ENCODE measurements at places on chromosomes 7 and 10. TPM values are rescaled to one million over a fixed set of nuclear protein-coding genes. Genes with fewer than 3 reads are reported as not detected.

- no peak for DNase-seq
Measured at GRCh38 chr10:101221549-101221948, 7.7 kb downstream of the LBX1 start.

GRCh38 chr10:69241575-69241974 is 21.4 kb downstream of the HKDC1 start:
- no peak for DNase-seq

DNA sequence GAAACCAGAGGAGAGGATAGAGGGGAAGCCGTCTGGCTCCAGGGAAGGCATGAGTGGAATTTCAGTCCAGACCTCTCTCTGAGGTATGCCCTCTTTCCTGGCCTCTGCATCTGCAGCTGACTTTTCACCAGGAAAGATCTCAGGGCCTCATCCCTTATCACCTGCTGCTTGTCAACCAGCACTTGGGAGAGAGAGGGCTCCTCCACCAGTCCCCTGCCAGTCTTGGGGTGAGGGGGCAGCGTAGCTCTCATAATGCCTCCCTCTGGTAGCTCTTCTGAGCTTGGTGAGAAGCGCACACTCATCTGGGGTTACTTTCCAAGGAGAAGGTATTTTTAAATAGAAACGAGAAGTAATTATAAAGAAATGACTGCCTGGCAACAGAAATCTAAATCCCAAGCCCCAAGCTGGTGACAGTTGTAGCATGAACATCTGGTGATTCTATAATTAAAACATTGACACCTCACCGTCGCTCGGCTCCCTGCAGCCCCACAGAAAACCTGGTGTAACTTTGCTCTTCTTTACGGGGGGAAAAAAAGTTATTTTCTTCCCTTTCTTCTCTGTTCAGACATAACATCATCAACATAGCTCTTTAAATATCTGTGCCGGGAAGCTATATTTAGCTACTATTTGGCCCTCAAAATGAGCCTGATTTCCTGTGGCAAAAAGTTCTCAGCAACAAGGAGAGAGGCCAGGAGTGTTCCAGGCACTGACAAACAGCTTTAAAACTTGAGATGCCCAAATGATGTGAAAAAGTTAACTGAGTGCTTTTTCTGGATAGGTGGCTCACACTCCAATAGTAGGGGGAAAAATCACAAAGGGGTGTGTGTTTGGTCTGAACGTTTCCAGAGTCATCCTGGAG is 26.9 kb downstream of the HIP1 start:
- no peak for DNase-seq

DNA sequence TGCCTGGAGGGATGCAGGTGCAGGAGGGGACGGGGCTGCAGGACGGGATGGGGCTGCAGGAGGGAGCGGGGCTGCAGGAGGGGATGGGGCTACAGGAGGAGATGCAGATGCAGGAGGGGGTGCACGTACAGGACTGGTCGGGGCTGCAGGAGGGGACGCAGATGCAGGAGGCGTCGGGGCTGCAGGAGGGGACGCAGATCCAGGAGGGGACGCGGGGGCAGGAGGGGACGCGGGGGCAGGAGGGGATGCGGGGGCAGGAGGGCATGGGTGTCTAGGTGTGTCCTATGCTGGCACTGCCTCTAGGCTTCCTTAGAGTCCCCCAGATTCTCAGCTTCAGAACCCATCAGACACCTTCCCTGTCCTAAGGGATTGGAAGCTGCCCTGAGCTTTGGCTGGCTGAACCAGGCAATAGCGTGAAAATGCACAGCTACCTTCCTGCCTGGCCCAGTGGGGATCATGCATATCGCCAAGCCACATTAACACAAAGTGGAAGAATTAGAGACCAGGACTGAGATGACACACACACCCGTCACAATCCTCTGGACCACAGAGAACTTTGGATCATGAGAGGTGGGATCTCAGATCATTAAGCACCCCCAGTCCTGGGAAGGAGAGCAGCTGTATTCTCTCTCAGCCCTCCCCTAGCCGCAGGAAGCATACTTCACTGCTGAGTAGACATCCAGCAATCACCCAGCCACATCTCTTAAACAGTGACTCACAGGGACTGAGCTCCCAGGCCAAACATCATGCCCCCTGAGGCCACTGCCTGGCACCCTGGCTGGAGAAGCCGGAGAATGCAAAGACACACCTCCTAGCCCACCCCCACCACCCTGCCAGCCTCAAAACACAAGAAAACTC is 67.3 kb downstream of the VWA2 start:
- no peak for DNase-seq

The SMIM30 gene
- total RNA-seq = 24.4 TPM

The GOLGA7B gene
- not detected for total RNA-seq

The ANKRD1 gene
- not detected for total RNA-seq

DNA sequence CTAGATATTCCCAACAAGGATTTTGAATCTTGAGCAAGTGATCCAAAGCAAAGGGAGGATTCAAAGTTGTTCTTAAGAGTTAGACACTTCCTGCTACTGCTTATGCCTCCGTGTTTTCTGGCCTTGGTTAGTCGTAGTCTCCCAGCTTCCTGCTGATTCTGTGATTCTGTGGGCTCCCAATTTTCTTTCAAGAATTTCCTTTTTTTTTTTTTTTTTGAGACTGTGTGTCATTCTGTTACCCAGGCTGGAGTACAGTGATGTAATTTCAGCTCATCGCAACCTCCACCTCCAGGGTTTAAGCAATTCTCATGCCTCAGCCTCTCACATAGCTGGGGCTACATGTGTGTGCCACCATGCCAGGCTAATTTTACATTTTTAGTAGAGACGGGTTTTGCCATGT is 4.4 kb upstream of the ITGB8 start:
- DNase-seq = no peak

DNA sequence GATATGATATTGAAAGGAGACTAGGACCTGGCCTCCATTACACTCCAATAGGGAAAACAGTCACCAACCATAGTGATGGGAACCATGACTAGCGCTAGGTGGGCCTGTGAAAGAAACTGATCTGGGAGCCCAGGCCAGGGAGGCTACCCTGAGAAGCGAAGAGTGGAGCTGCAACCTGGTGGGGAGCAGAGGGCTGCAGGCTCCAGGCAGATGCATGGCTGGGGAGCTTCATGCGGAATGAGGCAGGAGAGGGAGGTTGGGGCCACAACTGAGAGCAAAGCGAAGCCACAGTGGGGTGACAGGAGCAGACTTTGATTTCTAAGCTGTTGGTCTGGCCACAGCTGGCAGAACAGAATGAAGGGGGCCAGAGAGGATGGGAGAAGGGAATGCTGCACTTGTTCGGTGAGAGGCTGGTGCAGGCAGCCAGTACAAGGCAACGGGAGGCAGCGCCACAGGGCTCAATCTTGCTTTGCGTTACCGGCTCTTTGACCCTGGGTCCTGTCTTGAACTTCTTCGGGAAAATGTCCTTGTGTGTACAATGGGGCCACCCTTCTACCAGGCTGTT is 88.4 kb downstream of the TACC2 start:
- DNase-seq = no peak

GRCh38 chr7:5452470-5452899 is 28.9 kb upstream of the TNRC18 start:
- no peak for DNase-seq

DNA sequence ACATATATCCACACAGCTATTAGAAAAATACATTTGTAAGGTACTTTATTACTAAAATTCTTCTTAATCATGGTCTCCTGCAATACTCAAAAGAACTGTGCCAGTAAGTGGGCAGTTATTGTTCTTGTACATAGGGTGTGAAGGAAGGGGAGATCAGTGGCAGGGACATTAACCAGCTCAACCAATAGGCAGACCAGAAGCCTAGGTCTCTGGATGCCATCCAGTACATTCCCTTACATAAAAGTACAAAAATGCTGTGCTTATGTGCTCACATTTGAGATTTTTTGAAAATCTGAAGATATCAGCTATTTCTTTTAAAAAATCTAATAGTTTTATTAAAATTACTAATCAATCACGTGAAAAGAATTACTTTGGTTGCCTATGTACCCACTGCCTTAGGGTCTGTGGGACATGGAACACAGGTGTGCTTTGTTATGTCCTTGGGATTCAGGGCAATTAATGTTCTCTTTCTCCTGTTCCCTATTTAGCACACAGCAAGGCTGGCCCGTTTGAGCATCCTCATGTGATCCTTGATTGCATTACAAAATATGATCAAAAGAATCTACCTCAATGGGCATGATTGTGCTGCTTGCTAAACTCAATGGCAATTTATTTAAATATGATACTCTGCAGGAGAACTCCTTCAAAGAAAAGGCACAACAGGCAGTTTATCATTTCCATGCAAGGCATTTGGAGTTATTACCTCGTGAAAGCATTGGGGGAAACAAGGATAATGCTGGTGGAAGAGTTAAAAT is 22.7 kb downstream of the TWIST1 start:
- no peak for DNase-seq

The TRIL gene
- not detected for total RNA-seq

The SYNPO2L gene
- not detected for total RNA-seq

- no peak for DNase-seq
Measured at GRCh38 chr7:102859084-102859798, 53.6 kb upstream of the LRRC17 start.

The LRIT2 gene
- total RNA-seq = not detected

GRCh38 chr7:44891372-44891771 is 6.0 kb upstream of the PURB start:
- DNase-seq = no peak

The CDK1 gene
- 1.1 TPM for total RNA-seq

The EEPD1 gene
- total RNA-seq = 4.1 TPM

The CDH23 gene
- 0.37 TPM for total RNA-seq

- DNase-seq = no peak
Measured at GRCh38 chr10:86167762-86168128, 198.8 kb downstream of the GRID1 start.

- DNase-seq = no peak
Measured at GRCh38 chr10:77164616-77165311, 472.8 kb downstream of the KCNMA1 start.

DNA sequence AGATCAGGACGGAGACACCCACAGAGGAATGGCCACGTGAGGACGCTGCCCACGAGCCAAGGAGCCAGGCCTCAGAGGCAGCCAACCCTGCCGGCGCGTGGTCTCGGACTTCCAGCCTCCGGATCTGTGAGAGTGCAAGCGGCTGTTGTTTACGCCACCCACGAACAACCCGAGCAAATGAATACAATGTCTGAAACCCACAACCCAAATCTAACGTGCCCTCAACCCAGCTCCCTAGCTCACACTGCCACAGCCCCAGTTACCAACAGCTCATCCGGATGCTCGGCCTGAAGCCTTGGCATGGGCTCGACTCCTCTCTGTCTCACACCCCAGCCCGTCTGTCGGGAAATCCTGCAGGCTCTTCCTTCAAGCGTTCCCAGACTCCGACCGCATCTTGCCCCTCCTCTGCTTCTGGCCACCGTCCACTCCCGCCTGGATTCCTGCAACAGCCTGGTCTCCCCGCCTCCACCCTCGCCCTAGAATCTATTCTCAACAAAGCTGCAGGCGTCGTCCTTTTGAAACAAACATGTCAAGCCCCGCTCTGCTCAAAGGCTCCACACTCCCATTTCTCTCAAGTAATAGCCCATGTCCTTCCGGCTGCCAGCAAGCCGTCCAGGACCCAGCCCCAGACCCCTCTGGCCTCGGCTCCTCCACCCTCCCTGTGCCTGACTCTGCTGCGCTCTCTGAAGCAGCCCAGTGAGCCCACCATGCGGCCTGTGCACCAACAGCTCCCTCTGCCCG is 35.3 kb downstream of the STK32C start:
- no peak for DNase-seq

DNA sequence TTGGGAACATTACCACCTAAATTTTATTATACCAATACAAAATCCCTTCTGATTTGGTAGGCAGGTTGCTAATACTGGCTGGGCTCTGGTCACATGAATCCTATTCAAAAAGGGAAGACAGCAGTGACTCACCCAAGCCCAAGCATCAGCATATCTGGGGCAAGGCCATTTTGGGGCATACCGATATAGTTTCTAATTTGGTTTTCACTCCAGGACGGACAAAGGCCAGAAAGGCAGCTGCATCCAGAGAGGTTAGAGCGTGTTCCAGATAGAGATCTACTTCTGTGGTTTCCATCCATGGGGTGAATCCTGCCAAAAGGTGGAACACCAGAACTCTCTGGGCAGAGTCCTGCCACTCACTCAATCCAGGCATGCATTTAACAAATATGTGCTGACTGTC is 335.8 kb downstream of the ELMO1 start:
- DNase-seq = no peak

The KBTBD2 gene
- 62.8 TPM for total RNA-seq

GRCh38 chr10:95601116-95601719 is 40.0 kb upstream of the SORBS1 start:
- peak; percentile 60 for DNase-seq

All from B cell (primary cell).